ENCODE measurements at places on chromosomes 4 and X.
A peak's percentile ranks its signal among the peaks of the same experiment; 100 is the strongest.

GRCh38 chr4:73021634-73022033 is 47.9 kb downstream of the COX18 start:
- no peak for DNase-seq

DNA sequence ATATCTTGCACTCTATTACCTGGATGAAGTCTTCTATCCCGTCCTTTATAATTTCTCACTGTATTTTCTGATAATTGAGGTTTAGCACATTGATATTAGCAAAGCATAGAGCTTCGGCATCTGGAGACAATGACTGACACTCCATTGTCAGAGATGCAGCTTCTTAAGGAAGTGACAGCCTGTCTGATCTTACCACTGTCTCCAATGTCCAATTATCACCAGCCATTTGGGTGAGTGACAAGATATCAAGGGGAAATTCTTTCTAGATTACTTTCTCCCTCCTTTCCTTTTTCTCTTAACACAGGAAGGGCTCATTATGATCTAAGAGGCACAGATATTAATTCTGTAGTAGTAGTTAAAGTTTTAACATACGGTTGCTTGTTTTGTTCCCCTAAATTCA is 86.4 kb downstream of the LDB2 start:
- no peak for DNase-seq

- DNase-seq = no peak
These were observed 18.2 kb upstream of the RPL34 start for GRCh38 chr4:108602163-108602562.

DNA sequence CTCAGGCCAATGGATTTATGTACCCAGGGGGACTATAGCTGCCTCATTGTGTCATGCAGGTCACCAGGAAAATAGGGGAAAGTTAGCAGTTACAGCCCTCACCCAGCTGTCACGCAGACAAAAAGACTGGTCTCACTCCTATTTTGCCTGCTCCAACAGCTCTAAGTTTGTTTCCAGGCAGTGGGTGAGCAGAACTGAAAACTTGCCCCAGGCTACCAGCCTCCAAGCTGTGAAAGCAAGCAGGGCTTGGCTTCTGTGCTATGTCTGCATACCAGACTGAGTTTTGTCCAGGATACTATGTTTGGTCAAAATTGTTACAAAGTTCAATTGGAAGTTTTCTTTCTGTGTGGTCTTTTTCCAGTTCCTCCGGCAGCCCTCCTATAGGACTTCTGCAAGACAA is 628.4 kb downstream of the FAM133A start:
- DNase-seq = no peak

DNA sequence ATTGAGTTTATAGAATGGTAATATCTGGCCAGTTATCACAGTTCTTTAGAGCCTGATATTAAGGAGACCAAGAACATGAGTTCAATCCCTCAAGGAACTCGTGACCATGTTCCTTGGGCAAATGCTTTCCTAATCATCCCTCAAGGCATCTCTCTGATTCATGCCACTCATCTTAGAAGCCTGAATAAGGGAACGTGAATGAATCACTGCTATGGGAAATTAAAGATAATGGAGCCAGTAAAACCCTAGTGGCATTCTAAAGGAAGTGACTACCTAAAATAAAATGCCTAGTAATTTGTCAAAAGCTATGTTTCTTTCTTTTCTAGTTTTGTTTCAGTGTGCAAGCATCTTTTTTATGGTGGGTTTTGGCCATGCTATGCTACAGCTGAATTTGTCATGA is 1161.3 kb downstream of the C4orf33 start:
- DNase-seq = no peak

DNA sequence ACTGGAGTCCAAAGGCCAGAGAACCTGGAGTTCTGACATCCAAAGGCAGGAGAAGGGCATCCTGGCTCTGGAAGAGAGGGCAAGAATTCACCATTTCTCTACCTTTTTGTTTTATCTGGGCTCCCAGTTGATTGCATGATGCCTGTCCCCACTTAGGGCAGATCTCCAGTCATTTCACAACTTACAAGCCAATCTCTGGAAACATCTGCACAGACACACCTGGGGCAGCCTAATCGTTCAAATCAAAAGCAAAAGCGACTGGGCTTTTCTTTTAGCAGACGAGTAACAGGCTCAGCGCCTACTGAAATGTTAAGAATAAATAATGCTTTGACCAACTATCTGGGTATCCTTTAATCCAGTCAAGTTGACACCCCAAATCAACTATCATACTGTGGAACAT is 136.0 kb upstream of the NPY2R start:
- no peak for DNase-seq

DNA sequence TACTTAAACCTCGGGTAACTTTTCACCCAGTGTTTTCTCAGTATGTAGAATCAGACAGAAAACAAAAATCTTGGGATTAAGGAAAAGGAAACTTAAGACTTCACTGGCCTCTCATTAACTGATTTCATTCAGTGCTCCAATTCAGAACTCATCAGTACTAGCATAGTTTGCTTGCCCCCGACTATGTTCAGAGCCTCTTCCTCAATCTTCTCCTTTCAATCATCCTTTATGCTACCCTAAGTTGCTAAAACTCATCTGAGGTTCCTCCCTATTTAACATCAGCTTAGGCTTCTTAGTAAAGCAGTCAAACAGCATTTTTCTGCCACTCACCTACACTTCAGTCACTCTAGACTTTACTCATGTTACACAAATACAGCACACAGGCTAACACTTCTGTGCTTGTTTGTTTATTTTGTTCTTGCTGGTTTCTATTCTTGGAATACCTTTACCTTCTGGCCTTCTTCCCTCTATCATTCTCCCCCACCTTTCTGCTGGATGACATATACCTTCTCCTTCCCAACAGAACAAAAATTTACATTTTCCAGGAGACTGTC is 163.0 kb upstream of the TLL1 start:
- no peak for DNase-seq

GRCh38 chr4:128827296-128827695 is 17.8 kb downstream of the JADE1 start:
- DNase-seq = no peak

DNA sequence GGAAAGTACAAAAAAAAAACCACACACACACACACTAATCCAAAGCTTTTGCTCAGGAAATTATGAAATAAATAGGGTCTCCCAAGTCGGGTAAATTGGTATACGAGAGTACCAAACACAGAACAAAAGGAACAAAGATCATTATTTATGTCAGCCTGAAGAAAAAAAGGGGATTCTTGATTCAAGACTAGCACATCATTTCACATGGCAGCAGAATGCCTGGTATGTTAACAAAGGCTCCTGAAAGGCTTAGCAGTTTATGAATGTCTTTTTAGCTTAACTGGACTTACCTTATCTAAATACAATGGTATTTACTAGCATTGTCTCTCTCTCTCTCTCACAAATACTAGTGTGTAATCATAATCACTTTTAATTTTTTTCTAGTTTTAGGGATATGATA is 11.3 kb downstream of the RAP2C start:
- DNase-seq = no peak

DNA sequence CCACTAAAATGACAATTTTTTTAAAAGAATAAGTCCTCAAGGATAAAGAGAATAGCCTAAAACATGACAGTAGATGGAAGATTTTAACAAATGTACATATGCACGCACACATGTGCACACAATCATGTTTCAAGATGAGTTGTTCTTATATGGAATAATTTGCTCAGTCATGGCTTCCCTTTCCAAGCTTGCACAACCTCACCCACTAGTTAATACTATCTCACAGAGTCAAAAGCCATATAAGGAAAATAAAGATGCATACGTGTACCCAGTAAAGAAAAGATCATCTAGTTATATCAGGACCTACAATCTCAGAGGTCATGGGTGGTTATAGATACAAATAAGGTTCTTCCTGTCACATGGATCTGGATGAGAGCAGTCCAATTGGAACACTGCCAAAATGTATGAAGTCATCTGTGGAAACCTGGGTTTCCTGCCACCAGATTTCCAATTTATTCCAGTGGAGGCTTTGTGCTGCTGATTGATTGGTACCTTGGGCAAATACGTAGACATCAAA is 56.1 kb downstream of the FAM13A start:
- peak; percentile 43 for DNase-seq

Measured in inflammatory macrophage (primary cell).